ENCODE measurements at places on chromosomes 16 and 17.

DNA sequence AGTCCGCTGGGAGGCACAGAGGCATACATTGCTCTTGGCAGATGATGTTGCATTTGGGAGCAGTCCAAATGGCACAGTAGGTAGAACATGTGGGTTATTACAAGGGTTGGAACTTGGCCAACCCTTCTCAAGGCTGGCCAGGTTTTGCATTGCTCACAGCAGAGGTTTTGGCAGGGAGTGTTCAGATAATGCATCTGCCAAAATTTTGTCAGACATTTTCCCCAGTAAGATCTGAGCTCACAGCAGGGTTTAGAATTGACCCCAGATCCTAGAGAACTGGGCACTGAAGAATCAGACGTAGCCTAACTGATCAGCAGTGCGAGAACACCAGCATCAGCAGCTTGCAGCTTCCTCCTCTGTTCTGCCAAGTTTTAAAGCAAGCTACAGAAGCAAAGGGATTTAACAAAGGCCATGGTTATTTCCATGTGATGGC is 468.8 kb upstream of the KIF2B start:
- no peak overlapping the region for H3K27ac ChIP-seq
- H3K4me1 ChIP-seq: no peaks in the 10 kb centered on the region
- no peaks in the 10 kb centered on the region for H3K27me3 ChIP-seq
- no peak for DNase-seq
- H3K4me3 ChIP-seq: no peak overlapping the region

DNA sequence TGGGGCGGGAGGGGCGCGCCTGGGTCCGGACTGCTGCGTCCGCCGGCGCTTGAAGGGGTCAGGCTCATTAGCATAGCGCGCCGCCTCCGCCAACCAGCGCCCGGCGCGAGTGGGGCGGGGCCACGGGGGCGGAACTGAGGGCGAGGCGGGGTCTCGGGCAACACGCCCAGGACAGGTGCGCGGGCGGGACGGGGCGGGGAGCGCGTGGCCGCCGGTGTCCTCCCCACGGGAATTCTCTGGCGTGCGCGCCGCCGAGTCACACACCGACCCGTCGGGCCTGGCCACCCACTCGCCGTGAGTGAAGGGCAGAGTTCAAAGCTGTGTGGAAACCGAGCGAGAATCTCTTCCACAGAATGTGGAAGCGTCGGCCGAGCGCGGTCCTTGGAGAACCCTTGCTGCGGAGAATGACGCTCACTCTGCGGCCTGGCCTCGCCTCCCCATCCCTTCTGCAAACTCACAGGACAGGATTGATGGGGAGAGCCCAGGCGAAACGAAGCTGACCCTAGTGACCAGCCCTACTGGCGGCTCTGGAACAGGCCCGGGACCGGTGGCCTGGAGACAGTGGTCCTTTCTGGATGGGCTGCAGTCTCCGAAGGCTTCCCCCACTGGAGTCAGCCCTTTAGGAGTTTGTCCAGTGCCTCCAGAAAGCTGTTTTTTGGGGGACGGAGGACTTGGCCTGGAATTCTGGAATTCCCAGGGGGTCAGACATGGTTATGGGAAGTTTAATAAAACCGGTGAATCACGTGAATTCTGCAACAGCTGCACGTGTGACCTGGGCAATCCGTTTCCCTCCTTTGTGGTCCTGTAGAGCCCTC is at the start of gene SNAI3:
SNAI3 (minus strand) TSS at position 69 of the 815 bp plus-strand sequence. CDS start 101 bp downstream, outside the sequence.
- H3K36me3 ChIP-seq: peaks cover 3% of the 10 kb centered on the region
- H3K4me1 ChIP-seq: peaks cover 43% of the 10 kb centered on the region
- H3K27ac ChIP-seq: peak within 1 kb of the TSS; percentile 37

- peaks cover 14% of the 10 kb centered on the region for H3K36me3 ChIP-seq
- no peak overlapping the region for H3K4me3 ChIP-seq
- H3K4me1 ChIP-seq: peaks cover 20% of the 10 kb centered on the region
- H3K27me3 ChIP-seq: no peaks in the 10 kb centered on the region
Measured at GRCh38 chr16:69618307-69618706, 52.5 kb downstream of the NFAT5 start.

GRCh38 chr17:8955021-8955959 is 10.2 kb downstream of the PIK3R5 start:
- peak overlapping the region; percentile 66 for H3K4me3 ChIP-seq
- H3K27ac ChIP-seq: peak overlapping the region; percentile 84
- peak; percentile 56 for DNase-seq

DNA sequence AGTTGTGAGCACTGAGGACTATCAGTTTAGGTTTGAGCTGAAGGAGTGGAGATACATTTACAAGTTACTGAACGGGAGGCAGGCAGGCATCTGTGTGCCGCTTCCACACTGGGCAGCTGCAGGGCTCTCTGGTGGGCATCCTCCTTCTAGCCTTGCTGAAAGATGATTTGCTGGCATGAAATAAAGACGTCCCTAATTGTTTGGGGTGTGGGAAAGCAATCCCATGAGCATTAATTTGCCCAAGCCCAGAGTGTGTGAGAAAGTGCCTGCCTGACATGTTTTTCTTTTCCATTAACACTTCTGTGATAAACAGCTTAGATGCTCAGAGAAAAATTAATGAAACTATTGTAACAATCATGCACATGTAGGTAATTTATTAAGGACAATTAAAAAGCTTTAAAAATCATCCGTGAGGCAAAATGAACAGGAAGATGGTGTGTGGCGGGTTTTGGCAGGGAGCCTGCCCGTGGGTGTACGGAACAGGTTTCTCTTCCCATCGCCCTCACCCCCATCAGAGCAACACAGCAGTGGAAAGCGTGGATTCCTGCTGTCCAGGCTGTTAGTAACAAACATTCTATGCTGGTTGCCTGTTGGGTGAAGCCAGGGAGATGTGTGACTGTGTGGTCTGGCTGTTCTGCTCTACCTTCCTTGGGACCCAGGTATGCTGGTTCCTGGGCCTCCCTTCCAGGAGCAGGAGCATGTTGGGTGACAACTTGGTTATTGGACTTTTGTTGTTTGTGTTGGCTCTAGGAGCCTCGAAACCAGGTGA is 191.9 kb downstream of the MSI2 start:
- H3K36me3 ChIP-seq: peaks cover 25% of the 10 kb centered on the region
- peak overlapping the region; percentile 67 for H3K27ac ChIP-seq
- peaks cover 63% of the 10 kb centered on the region for H3K4me1 ChIP-seq
- H3K4me3 ChIP-seq: no peak overlapping the region
- no peaks in the 10 kb centered on the region for H3K27me3 ChIP-seq

DNA sequence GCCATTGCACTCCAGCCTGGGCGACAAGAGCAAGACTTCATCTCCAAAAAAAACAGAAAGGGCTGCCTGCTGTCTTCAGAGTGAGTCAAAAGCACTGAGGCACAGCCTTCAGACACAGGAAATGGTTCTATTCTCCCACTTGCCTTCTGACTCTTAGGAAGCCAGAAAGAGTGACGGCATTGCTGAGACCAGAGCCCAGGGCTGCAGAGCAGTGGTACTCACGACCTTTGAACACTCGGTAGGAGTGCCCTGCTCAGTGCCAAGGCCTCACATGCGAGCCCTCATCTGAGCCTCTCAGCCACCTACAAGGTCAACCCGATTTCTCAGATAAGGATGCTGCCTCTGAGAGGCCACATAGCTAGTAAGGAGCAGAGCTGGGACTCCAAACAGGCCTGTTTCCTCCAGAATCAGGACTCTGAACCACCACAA is 3.5 kb upstream of the ITGAE start:
- peaks cover 24% of the 10 kb centered on the region for H3K4me1 ChIP-seq
- no peak overlapping the region for H3K4me3 ChIP-seq
- H3K27me3 ChIP-seq: no peaks in the 10 kb centered on the region
- H3K36me3 ChIP-seq: peaks cover 24% of the 10 kb centered on the region
- H3K27ac ChIP-seq: peak overlapping the region; percentile 69
- DNase-seq: peak; percentile 70

Data from activated CD4-positive, alpha-beta T cell treated with anti-CD3 and anti-CD28 coated beads, Interleukin-2, amount 10 ng/mL, durations not matched to agents 24 days and 14 days (primary cell).